ENCODE measurements at places on chromosomes 6 and 20. TPM values are rescaled to one million over a fixed set of nuclear protein-coding genes. Genes with fewer than 3 reads are reported as not detected.

GRCh38 chr6:31243508-31243907 is 28.4 kb downstream of the HLA-C start:
- no peak for DNase-seq

DNA sequence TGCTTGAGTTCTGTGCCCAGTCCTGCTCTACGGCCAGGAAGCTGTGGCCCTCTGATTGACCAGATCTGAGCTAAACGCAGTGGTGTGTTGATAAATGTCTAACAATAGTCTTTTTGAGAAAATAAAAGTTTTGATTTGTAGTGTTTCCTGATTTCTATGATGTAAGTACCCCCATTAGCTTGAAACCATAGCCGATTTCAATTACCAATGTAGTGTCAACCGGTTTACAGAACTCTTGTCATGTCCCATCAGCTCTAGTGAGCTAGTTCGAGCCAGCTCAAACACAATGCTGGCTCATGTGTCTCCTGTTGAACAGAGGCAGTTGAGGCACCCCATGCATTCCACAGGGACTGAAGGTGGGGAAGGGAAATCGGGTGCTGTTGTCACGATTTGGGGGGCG is 56.7 kb upstream of the ZMYND8 start:
- no peak for DNase-seq

Gene TMEM151B
- not detected for total RNA-seq

Gene TNF
- total RNA-seq: not detected

Gene NELFE
- total RNA-seq: 90.7 TPM
